CD4-positive, alpha-beta T cell treated with Interleukin-10 for 1 hour (primary cell): ENCODE measurements at places on chromosomes 3 and 15.

- DNase-seq = no peak
Measured at GRCh38 chr3:43022121-43022520, 43.0 kb downstream of the GASK1A start.

- no peak for DNase-seq
Measured at GRCh38 chr3:193827871-193828270, 234.9 kb downstream of the OPA1 start.

DNA sequence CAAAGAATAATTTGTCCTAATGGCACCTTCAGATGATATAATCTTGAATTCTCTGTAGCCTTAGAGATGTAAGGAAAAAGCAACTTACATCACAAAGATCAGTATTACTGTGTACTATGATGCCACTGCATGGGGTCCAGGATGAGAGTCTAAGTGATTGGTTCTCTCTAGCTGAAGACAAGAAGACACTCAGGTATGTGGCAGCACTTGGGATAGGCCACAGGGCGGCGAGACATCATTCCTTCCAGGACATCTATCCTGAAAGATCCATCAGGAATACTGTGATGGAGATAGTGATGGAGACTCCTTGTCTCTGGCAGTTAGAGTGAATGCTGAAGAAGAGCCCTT, 2.5 kb downstream of the CD200 start:
- DNase-seq = no peak

- DNase-seq = no peak
Measured at GRCh38 chr3:166071-166470, 30.5 kb upstream of the CHL1 start.

DNA sequence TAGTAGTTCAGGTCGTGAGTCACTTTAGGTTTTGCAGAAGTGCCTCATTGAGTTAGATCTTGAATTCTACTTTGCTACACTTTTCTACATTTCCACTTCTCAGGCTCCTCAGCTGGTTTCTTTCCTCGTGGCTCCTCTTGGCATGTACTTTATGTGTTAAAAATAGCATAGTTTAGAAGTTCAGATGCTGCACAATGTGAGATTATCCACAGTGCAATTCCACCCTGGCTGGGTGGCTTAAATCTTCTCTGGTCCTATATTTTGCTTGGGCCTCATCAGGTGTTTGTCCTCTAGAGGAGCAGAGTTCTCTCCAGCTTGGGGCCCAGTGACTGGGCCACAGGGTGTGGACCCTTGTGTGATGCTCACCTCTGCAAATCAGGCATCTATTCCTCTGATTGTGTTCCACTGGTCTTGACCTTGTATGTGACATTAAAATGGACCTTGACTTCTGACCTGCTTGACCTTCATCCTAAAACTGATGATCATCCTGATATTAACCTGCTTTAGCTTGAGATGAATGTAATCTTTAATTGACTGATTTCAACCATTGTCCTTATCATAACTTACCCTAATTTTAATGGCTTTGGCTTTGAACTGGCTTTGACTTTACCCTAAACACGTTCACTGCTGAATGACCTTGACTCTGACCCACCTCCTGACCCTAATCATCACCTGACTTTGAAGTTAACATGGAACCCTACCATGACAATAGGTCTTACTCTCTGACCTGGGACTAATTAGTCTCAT, 63.9 kb upstream of the ACAD9 start:
- no peak for DNase-seq

DNA sequence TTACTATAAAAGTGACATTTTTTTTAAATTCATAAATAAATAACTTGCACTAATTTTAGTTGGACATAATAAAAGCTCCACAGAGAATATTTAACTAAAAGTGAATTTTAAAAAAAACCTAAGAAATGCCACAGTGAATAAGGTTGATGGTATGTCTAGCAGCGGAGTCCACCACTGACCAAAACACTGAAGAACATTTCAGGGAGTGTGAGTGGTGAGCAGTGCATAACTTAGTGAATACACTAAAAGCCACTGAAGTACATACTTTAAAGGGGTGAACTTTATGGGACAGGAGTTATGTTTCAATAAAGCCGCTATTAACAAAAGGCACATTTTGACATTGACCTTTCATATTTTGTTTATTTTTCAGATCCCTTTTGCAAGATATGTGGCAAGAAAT, 32.3 kb downstream of the SRP14 start:
- DNase-seq = no peak

GRCh38 chr3:38967693-38967989, 84.1 kb downstream of the SCN11A start:
- DNase-seq = no peak

GRCh38 chr15:75446151-75446550, 5.3 kb downstream of the SIN3A start:
- DNase-seq = peak; percentile 17

DNA sequence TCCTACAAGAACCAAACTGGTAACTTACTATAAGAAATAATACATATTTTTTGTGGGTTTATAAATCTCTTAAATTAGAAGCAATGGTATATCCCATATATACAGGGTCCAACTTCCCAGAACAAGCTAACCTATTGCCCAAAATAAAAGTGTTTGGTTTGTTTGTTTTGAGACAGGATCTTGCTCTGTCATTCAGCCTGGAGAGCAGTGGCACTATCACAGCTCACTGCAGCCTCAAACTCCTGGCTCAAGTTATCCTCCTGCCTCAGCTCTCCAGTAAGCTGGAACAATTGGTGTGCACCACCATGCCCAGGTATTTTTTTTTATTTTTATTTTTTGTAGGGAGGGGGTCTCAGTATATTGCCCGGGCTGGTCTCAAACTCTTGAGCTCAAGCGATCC, 135.4 kb downstream of the TFDP2 start:
- DNase-seq = no peak

DNA sequence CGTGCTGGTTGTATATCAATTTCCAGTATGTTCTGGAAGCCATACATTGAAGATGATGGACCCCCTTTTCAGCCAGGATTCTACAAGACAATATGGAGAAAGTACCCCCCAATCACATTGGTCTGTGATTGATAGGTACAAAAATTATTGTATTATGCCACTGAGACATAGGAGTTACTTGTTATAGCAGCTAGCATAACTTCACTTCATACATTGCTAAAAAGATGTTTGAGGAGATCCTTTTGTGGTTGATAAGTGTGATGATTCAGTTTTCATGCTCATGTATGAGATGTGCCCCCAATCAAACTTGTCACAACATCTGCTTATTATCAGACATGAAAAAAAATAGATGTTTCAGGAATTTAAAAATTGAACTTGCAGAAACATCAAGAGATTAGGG, 66.0 kb downstream of the GPD1L start:
- no peak for DNase-seq

DNA sequence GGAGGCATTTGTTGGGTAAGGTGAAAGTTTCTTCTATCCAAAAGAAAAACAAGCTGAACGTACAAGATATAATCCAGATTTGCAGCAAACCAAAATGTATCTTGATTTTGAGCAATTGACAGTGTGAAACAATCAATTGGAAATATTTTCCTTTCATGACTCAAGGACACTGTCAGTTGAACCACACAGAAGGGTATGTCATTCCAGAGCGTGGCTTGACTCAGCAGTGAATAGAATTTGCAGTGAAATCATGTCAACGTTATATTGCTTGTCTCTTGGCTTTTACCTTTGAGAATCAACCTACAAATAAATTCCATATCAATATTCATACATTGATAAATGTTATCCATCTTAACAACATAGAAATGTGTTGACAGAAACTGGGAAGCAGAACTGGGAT, 78.2 kb downstream of the TM2D3 start:
- DNase-seq = no peak

DNA sequence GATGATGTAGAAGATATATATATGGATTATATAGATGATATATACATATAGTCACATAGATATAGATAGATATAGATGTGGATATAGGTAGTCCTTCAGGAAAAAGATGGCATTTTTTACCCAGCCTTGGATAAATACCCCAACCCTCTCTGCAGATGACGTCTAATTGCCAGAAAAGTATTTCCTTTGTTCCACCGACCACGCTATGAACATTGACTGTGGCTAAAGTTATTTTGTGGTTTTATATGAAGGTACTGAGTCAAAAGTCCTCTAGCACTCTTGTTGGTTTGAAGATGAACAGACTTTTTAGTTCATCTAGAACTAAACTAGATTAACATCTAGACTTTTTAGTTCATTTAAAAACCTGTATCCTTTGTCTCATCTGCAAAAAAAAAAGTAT, 207.7 kb downstream of the PLOD2 start:
- no peak for DNase-seq

DNA sequence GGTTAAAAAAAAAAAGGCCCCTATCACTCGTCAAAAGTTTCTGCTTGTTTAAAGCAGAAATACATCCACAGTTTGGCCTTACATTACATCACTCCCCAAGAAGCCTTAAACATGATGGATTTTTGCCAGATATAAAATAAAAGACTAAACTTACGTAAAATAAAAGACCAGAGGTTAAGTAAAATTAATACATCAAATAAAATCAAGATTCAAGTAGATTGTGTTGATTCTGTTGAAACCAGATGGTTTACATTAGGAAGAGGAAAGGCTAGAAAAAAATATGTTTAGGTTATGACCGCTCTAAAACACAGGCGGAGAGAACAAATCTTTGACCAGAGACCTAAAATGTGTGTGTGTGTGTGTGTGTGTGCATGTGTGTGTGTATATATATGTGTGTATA, 104.1 kb downstream of the DUT start:
- no peak for DNase-seq

DNA sequence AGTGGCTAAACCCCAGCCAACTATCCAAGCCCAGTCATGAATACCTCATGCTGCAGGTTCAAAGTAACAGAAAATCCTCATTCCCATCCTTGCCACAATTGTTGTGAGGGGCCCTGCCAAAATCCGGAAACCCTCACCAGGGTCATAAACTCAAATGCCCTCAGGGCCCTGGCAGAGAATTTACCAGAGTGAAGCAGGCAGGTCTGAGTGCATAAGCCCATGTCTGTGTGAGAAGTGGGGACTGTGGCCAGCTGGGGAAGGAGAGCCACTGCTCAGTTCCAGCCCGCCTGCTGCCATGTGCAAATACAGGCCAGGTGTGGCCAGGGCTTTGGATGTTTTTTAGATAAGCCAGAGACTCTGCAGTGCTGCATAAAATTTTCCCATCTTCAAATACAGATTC, 7.0 kb downstream of the CEP152 start:
- DNase-seq = no peak

DNA sequence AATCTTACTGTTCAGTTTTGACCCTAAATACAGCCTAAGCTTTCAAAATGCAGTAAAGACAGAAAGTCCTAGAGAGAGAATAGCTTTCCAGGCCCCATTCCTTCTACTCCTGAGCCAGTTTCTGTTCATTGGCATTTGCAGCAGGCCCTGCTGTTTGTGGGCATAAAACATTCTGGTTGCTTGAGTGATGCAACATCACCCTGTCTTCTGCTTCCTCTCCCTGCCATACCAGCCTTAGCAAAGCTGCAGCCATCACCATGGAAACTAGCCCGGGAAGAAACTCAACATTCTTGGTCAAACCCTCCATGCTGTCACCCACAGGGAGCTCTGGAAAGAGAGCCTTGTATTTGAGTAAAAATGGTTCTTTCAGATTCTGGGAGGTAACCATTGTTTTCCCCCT, 325.7 kb downstream of the MAGI1 start:
- no peak for DNase-seq

DNA sequence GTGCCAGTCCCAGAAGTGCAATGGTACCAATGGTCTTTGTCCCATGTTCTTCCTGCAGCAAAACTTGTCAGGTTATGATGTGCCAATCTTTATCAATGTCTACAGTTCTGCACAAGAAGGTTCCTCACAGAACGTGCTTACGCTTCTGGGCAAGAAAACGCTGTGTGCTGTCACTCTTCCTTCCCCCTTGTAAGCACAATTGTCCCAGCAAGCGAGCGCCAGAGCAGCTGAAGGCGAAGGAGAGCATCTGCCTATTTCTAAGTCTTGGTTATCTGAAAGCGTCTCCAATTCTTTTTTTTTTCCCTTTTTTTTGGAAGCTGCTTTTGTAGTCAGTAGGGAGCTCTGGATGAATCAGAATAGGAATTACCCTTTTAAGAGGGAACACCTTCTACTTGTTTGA, 514.4 kb downstream of the FGF12 start:
- DNase-seq = no peak

DNA sequence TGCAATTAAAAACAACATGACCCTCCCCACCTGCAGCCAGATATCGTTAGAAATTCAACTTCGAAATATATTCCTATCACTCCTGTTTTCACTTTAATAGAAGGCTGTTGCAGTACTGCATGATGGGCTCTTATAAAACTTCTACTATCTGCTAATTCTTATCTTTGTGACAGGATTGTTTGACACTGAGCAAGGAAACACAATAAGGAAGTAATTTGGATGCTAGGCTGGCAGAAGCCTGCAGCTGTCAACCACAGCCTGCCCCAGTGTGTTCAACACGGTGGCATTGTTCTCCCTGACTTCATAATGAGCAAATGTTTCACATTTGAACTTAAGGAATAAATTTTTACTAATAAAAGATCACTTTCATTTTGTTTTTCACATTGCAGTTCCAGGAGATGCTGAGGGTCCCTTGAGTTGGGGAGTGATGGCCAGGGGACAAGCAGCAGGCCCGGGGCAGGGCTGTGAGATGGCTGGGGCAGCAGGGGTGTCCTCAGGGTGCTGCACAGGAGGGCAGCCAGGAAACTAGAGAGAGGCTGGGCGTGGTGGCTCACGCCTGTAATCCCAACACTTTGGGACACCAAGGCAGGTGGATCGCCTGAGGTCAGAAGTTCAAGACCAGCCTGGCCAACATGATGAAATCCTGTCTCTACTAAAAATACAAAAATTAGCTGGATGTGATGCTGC, 64.8 kb upstream of the SEC61A1 start:
- no peak for DNase-seq

DNA sequence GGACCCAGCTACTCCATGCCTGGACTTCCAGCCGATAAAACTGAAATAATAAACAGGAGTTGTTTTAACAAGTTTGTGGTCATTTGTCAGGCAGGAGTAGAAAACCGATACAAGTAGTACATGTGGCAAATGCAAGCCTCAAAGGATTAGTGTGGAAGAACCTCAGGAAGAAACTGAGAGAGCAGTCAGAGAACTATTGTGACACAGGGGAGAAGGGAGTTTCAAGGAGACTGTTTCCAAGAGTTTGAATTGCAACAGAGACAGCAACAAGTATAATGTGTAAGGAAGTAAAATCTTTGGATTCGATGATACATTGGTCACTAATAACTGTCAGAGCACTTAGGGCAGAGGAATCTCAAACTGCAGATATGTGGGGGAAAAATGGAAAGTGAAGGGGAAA, 450.6 kb upstream of the ARHGEF26 start:
- no peak for DNase-seq

- no peak for DNase-seq
Measured at GRCh38 chr3:182855076-182855475, 61.8 kb downstream of the ATP11B start.

GRCh38 chr3:138089091-138089490, 26.3 kb downstream of the DZIP1L start:
- no peak for DNase-seq

- DNase-seq = no peak
Measured at GRCh38 chr3:146914409-146914808, 309.3 kb upstream of the PLSCR5 start.

DNA sequence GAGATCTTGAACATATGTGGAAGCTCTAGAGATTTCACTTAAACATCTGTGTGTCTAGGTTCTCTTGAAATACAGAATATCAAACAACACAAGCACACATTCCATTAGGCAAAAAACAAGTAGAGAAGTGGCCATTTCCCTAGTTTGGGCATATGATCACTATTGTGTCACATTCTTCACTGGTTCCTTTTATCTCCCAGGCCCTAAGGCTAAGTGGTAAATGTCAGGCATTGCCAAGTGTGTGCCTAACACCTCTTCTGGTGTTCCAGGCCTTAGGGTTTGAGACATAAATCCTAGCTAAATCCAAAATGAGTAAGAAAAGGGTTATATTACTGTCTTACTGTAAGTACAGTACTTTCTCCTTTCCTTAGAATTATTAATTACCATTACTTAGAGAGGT, 880.1 kb downstream of the PDCD6IP start:
- no peak for DNase-seq
